ENCODE measurements at places on chromosomes 2 and 18. TPM values are rescaled to one million over a fixed set of nuclear protein-coding genes. Genes with fewer than 3 reads are reported as not detected.

The DPYSL5 gene
- total RNA-seq = not detected

The SNTG2 gene
- total RNA-seq = 11.3 TPM

The ABCG5 gene
- total RNA-seq = not detected

The ANTXR1 gene
- 56.4 TPM for total RNA-seq

The ZNF513 gene
- 9.3 TPM for total RNA-seq

The ARHGAP15 gene
- total RNA-seq = 10.8 TPM

DNA sequence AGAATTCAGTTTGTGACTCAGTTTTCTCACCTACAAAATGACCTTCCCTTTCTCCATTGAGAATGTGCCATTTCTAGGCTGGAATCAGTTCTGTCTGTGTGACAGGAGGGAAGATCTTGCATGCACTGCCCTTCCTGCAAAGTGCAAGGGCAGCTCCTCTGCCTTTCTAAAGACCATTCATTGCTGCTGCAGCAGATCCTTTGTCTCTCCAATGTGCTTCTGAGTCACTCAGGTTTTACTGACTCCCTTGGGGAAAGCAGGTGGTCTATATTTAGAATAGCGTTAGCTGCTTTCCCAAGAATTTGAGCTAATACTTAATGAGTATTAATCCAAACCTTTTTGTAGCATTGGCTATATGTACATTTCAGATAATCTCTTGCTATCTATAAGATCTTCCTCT is 62.5 kb downstream of the DAW1 start:
- no peak for DNase-seq
- H3K36me3 ChIP-seq = no peaks in the 10 kb centered on the region
- H3K4me1 ChIP-seq = no peaks in the 10 kb centered on the region
- H3K4me3 ChIP-seq = no peak overlapping the region
- no peak overlapping the region for H3K27ac ChIP-seq

DNA sequence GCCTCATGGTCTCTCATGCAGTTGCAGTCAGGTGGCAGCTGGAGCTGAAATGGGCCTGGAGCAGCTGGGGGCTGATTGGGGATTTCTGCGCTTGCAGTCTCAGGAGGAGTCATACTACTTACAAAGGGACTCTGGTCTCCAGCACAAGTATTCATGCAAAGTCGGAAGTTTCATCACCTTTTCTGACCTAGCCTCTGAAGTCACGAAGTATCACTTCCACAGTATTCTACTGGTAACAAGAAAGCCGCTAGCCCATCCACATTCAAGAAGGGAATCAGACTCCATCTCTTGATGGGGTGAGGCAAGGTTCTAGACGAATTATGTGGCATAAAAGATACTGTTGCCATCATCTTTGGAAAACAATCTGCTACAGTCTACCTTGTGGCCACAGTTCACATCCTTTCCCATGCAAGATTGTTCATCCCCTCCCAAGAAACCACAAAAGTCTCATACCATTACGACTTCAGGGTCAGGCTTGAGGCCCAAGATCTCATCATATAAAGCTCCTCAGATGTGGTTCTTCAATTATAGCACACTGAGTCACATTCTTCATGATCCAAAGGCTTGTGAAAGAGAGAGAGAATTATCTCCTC is 95.3 kb downstream of the SMC6 start:
- H3K36me3 ChIP-seq = no peaks in the 10 kb centered on the region
- H3K27ac ChIP-seq = no peak overlapping the region
- no peak overlapping the region for H3K4me3 ChIP-seq
- no peak for DNase-seq
- H3K27me3 ChIP-seq = no peaks in the 10 kb centered on the region

GRCh38 chr2:151029406-151030157 is 232.1 kb downstream of the RBM43 start:
- DNase-seq = no peak
- H3K27ac ChIP-seq = no peak overlapping the region
- H3K4me1 ChIP-seq = no peaks in the 10 kb centered on the region

- H3K4me1 ChIP-seq = no peaks in the 10 kb centered on the region
- H3K27ac ChIP-seq = no peak overlapping the region
- H3K4me3 ChIP-seq = no peak overlapping the region
- no peak for DNase-seq
- no peaks in the 10 kb centered on the region for H3K36me3 ChIP-seq
- H3K27me3 ChIP-seq = no peaks in the 10 kb centered on the region
Measured at GRCh38 chr2:19250906-19251305, 107.5 kb downstream of the OSR1 start.

DNA sequence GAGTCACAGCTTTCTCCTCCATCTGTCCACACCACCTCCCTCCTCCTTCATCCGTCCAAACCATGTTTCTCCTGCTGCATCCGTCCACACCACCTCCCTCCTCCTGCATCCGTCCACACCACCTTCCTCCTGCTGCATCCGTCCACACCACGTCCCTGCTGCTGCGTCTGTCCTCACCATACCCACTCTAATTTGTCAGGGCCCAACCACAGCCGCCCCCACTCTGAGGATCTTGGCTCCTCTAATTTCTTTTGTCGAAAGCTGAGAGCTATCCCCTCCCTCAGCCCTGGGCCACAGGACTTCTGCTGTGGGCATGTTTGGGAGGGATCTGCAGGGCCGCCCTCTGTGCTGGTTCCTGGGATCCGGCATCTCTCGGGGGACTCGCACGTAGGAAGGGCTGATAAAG is 67.4 kb downstream of the TPO start:
- H3K4me1 ChIP-seq = no peaks in the 10 kb centered on the region
- peaks cover 100% of the 10 kb centered on the region for H3K36me3 ChIP-seq
- H3K27ac ChIP-seq = no peak overlapping the region

- no peak for DNase-seq
- H3K4me3 ChIP-seq = no peak overlapping the region
- H3K36me3 ChIP-seq = no peaks in the 10 kb centered on the region
- no peak overlapping the region for H3K27ac ChIP-seq
Measured at GRCh38 chr2:63875131-63875527, 33.4 kb downstream of the UGP2 start.

- no peaks in the 10 kb centered on the region for H3K36me3 ChIP-seq
- no peak overlapping the region for H3K27ac ChIP-seq
- H3K27me3 ChIP-seq = no peaks in the 10 kb centered on the region
- H3K4me3 ChIP-seq = no peak overlapping the region
- DNase-seq = no peak
- H3K4me1 ChIP-seq = no peaks in the 10 kb centered on the region
Measured at GRCh38 chr2:150020221-150020620, 432.6 kb upstream of the MMADHC start.

GRCh38 chr2:28413152-28413898 is 20.7 kb downstream of the FOSL2 start:
- no peak overlapping the region for H3K27ac ChIP-seq
- no peak for DNase-seq
- H3K4me3 ChIP-seq = no peak overlapping the region

GRCh38 chr2:122231296-122231695 is 475.8 kb downstream of the TSN start:
- no peak overlapping the region for H3K4me3 ChIP-seq
- no peaks in the 10 kb centered on the region for H3K36me3 ChIP-seq
- H3K27ac ChIP-seq = no peak overlapping the region
- no peak for DNase-seq

GRCh38 chr2:74779587-74780135 is 54.3 kb upstream of the HK2 start:
- peak; percentile 80 for DNase-seq
- H3K27ac ChIP-seq = no peak overlapping the region
- H3K4me3 ChIP-seq = no peak overlapping the region
- no peaks in the 10 kb centered on the region for H3K27me3 ChIP-seq
- H3K36me3 ChIP-seq = no peaks in the 10 kb centered on the region
- peaks cover 24% of the 10 kb centered on the region for H3K4me1 ChIP-seq

- no peaks in the 10 kb centered on the region for H3K4me1 ChIP-seq
- H3K4me3 ChIP-seq = no peak overlapping the region
- H3K36me3 ChIP-seq = no peaks in the 10 kb centered on the region
- H3K27ac ChIP-seq = no peak overlapping the region
- H3K27me3 ChIP-seq = no peaks in the 10 kb centered on the region
Measured at GRCh38 chr2:25105336-25106085, 62.9 kb downstream of the POMC start.

DNA sequence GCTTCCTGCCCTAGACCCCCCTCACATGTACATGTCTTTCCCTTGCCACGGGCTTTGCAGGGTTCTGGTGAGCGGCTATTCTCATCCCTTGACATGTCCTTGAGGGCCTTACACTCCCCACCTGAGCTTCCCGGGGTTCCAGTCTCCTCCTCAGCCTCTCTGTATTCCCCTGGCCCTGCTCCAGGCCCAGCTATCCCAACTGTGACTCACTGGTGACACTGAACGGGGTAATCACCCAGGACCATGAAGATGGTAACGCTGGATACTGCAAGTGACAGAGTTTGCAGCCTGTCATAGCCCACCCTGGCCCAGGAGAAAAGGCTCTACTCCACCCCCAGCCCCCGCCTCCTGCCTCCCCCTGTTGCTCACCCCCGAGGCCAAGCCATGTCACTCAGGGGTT is 27.3 kb downstream of the KIF3C start:
- H3K27ac ChIP-seq = no peak overlapping the region
- H3K36me3 ChIP-seq = no peaks in the 10 kb centered on the region
- H3K27me3 ChIP-seq = no peaks in the 10 kb centered on the region
- H3K4me1 ChIP-seq = peaks cover 10% of the 10 kb centered on the region
- DNase-seq = no peak

- H3K4me1 ChIP-seq = peaks cover 6% of the 10 kb centered on the region
- H3K4me3 ChIP-seq = no peak overlapping the region
- H3K27ac ChIP-seq = no peak overlapping the region
- H3K36me3 ChIP-seq = no peaks in the 10 kb centered on the region
- DNase-seq = no peak
Measured at GRCh38 chr18:470661-471501, 29.6 kb downstream of the COLEC12 start.

DNA sequence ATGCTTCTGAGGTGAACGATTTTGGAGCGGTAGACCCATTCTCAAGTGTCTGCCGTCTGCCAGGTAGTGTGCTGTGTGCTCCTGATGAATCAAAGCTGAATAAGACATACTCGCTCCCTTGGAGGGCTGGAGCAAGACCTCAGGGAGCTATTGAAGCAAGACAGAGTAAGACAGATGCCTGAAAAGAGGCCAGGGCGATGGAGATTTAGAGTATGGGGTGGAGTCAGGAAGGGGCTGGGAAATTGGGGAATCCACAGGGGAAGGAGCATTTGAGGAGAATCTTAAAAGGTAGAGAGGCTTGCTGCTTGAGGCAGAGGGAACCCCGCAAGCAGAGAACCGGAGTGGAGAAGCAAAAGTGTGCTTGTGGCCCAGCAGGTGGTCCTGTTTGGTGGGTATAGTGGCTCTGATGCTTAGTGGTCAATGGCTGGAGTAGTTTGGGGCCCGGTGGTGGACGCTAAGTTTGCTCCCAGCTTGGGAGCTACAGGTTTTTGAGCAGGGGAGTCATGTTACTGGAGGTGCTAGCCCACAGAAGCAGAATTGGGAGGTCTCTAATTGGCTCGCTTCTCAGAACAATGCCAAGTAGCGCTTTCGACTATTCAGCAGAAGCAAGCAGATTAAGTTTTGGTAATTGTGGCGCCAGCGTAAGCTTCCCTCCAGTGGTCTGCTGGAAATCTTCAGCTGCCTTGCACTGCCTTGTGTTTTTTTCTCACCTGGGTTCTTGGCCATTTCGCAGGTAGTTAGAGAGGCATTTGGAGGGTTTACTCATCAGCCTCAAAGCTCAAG is 2.0 kb downstream of the CNNM4 start:
- peaks cover 59% of the 10 kb centered on the region for H3K4me1 ChIP-seq
- H3K27ac ChIP-seq = peak overlapping the region; percentile 22
- no peaks in the 10 kb centered on the region for H3K36me3 ChIP-seq
- H3K27me3 ChIP-seq = no peaks in the 10 kb centered on the region

DNA sequence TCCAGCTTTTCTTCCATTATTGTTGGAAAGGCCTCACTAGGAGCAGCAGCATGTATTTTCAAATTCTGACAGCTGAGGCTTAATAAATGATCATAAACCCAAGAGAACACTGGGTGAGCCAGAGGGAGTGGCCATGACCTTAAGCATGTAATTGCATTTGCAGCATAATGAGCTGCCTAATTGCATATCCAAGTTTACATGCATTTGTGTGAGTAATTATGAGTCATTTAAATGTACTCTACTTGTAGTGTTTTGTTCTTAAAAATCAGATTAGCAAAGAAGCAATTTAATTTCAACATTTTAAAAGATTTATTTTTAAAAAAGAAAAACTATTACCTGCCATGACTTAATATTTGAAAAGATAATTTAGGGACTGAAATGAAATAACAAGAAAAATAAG is 74.8 kb downstream of the NOL10 start:
- H3K27ac ChIP-seq = no peak overlapping the region
- H3K4me3 ChIP-seq = no peak overlapping the region
- no peaks in the 10 kb centered on the region for H3K27me3 ChIP-seq
- no peaks in the 10 kb centered on the region for H3K36me3 ChIP-seq

- no peak overlapping the region for H3K27ac ChIP-seq
- no peak for DNase-seq
- H3K4me3 ChIP-seq = no peak overlapping the region
- H3K4me1 ChIP-seq = peaks cover 39% of the 10 kb centered on the region
- H3K27me3 ChIP-seq = no peaks in the 10 kb centered on the region
- H3K36me3 ChIP-seq = no peaks in the 10 kb centered on the region
Measured at GRCh38 chr2:120402067-120402433, 56.1 kb downstream of the INHBB start.

- no peaks in the 10 kb centered on the region for H3K36me3 ChIP-seq
- no peaks in the 10 kb centered on the region for H3K27me3 ChIP-seq
- no peaks in the 10 kb centered on the region for H3K4me1 ChIP-seq
- no peak for DNase-seq
- no peak overlapping the region for H3K27ac ChIP-seq
Measured at GRCh38 chr2:241836292-241836691, 22.4 kb downstream of the PDCD1 start.

DNA sequence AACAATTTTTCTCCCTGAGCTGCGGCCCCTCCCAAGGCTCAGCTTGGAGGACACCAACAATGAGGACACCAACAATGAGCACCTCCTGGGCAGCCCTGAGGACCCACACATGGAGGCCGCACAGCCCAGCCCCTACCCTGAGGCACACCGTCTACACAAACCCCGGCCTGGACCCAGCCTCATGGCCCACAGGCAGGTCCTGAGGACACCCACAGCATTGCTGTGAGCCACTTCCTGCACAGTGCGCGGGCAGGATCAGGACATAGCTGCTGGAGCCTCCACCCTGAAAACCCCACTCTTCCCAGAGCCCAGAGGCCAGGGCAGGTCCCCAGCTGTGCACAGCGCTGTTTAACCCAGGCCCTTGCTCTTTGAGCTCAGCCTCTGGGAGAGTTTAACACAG is 194.3 kb downstream of the RTP5 start:
- H3K27ac ChIP-seq = no peak overlapping the region
- no peaks in the 10 kb centered on the region for H3K27me3 ChIP-seq
- DNase-seq = no peak
- H3K4me3 ChIP-seq = no peak overlapping the region

DNA sequence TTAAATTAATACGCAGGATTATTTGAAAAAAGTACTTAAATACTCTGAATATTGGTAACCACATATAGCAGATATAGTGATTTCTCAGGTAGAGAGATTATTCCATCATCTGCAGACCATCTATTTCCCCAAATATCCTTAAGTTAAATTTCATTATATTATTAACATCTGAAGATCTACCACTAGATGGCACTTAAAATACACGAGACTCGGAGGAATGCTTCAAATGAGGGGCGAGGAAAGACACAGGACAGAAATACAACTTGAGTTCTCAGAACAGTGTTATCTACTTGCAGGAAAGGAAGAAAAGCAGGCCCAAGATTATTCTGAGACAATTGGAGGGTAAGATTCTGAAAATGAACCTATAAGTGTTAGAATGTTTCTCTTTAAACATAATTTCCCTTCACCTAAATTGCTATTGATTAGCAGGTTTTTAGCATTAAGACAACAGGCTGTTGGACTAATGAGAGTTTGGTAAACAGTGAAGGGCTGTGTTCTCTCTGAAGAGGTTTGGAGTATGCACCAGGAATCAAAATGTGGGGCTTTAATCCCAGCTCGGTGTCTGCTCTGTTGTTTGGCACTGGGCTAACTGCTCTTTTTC is 76.9 kb upstream of the GCFC2 start:
- no peaks in the 10 kb centered on the region for H3K27me3 ChIP-seq
- no peaks in the 10 kb centered on the region for H3K4me1 ChIP-seq
- no peak overlapping the region for H3K27ac ChIP-seq
- H3K4me3 ChIP-seq = no peak overlapping the region
